ENCODE measurements at places on chromosomes 13 and 19.

- no peak for DNase-seq
These were observed 15.4 kb upstream of the PTOV1 start for GRCh38 chr19:49835562-49835961.

GRCh38 chr19:29583196-29583999, 22.7 kb upstream of the POP4 start:
- DNase-seq: no peak

GRCh38 chr19:13063461-13064091, 39.1 kb downstream of the LYL1 start:
- DNase-seq: no peak

- DNase-seq: no peak
These were observed 6.9 kb downstream of the GPR180 start for GRCh38 chr13:94608586-94608985.

GRCh38 chr13:97353927-97354675, 79.9 kb upstream of the RAP2A start:
- DNase-seq: no peak

DNA sequence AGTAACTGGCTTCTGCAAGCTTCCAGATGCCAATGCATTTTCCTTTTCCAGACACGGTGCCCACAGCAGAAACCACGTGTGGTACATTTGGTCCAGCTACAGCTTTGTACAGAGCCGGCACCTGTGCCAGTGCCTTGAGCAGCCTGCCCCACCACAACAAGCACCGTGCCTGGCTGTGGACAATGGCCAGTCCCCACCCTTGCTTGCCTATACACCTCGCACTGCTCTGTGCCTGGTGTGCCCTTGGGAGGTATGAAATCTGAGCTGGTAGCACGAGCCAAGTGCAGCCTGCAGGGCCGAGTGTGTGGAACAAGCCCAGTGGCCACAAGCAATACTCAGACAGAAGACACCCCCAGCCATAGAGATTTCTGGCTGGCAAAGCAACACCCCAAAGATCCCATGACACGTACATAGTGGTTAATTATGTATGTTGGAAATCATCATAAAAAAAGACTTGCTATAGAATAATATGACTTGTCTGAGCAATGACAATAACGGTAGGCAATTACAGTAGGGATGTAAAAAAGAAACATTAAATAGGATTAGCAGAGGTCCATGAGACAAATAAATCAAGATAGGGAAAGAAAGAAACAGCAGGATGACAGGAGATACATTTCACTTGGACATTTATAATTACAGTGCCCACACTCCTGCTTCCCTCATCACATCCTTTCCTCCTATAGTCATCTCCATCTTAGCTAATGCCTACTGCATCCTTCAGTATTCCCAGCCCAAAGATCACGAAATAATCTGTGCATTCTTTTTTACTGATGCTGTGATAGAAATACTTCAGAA, 1399.5 kb downstream of the PCDH9 start:
- DNase-seq: no peak

GRCh38 chr19:44572581-44572900, 40.8 kb upstream of the IGSF23 start:
- DNase-seq: no peak

DNA sequence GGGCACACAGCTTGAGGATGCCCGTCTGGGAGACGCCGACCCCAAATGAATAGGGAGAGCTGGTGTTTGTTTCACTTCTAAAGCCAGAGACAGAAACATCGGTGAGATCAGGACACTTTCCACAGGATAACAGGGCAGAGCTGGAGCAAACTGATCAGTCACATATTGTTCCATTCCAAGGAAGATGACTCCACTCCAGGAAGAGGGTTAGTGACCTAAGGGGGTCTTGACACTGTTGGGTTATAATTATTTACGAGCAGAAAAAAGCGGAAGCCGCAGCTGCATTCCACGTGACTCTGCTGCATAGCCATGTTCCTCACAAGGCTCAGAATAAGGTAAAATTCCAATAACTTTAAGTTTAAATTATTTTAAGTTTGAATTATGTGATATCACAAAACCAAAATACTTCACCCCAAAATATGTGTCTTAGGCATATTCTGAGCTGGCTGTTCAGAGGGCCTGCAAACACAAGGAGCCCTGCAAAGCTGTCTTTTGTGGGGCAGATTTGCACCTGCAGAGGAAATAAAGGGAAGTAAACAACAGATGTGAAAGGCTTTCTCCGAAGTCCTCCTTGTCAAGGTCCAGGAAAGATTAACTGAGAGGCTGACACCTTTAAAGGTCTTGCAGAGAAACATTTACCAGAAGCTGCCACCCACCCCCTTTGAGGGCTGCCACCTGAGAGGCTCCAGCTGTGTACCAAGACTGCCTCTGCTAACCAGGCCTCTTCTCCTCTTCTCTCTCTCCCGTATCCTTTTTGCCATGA, 819.2 kb downstream of the UQCRFS1 start:
- DNase-seq: no peak

GRCh38 chr19:35935911-35936737, at the start of gene LRFN3:
Gene LRFN3 (plus strand): TSS chr19:35936374. CDS start chr19:35939426, 3,052 bp downstream.
- no peak for DNase-seq

DNA sequence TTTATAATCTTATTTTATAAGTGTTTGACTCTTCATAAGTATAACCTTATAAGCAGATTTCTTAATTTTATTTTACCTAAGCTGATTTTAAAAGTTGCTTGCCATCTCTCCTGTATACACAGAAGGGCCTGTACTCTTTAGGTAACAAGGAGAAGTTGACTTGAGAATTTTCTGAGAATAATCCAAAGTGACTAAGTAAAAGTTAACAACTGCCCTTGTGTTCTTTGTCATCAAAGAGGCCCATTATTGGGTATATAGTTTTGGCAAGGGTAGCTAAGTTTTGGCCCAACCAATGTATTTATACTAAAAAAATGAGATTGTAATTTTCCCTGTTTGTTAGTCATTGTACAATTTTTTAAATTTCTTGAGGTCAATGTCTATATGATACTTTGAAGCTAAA, 3.2 kb downstream of the LCP1 start:
- no peak for DNase-seq

- no peak for DNase-seq
These were observed 167.6 kb downstream of the PTPRS start for GRCh38 chr19:5172859-5173630.

Data from NCI-H1436 treated with DMSO at 0.1 percent for 48 hours (cell line).